ENCODE measurements at places on chromosomes 13 and 19. TPM values are rescaled to one million over a fixed set of nuclear protein-coding genes. Genes with fewer than 3 reads are reported as not detected.

GRCh38 chr13:110702591-110703526 lies 3.1 kb downstream of the CARS2 start:
- no peak overlapping the region for H3K4me3 ChIP-seq
- no peaks in the 10 kb centered on the region for H3K27me3 ChIP-seq
- no peak for DNase-seq
- H3K36me3 ChIP-seq, result peaks cover 28% of the 10 kb centered on the region

GRCh38 chr19:46718934-46719622 lies 2.2 kb upstream of the PRKD2 start:
- no peaks in the 10 kb centered on the region for H3K27me3 ChIP-seq
- H3K4me1 ChIP-seq, result peaks cover 27% of the 10 kb centered on the region
- no peak for DNase-seq
- no peak overlapping the region for H3K4me3 ChIP-seq
- H3K36me3 ChIP-seq, result peaks cover 17% of the 10 kb centered on the region

GRCh38 chr13:25722893-25723292 lies 328.9 kb downstream of the SHISA2 start:
- no peak overlapping the region for H3K4me3 ChIP-seq
- no peak overlapping the region for H3K27ac ChIP-seq
- DNase-seq, result no peak

GRCh38 chr13:80305737-80306136 lies 35.2 kb downstream of the SPRY2 start:
- DNase-seq, result no peak
- H3K4me3 ChIP-seq, result no peak overlapping the region
- H3K4me1 ChIP-seq, result no peaks in the 10 kb centered on the region
- H3K36me3 ChIP-seq, result no peaks in the 10 kb centered on the region

GRCh38 chr13:102039264-102039663 lies 362.6 kb downstream of the FGF14 start:
- H3K36me3 ChIP-seq, result no peaks in the 10 kb centered on the region
- H3K4me1 ChIP-seq, result no peaks in the 10 kb centered on the region
- DNase-seq, result no peak

- H3K4me1 ChIP-seq, result peaks cover 20% of the 10 kb centered on the region
Measured at GRCh38 chr13:97300871-97301270, 78.7 kb downstream of the MBNL2 start.

GRCh38 chr19:41552558-41552957 lies 23.4 kb upstream of the CEACAM21 start:
- H3K27ac ChIP-seq, result no peak overlapping the region
- no peak for DNase-seq
- no peaks in the 10 kb centered on the region for H3K4me1 ChIP-seq

GRCh38 chr13:53048880-53049279 lies 20.3 kb downstream of the OLFM4 start:
- no peak overlapping the region for H3K27ac ChIP-seq
- no peak for DNase-seq
- no peaks in the 10 kb centered on the region for H3K27me3 ChIP-seq
- no peaks in the 10 kb centered on the region for H3K4me1 ChIP-seq
- H3K36me3 ChIP-seq, result no peaks in the 10 kb centered on the region
- H3K4me3 ChIP-seq, result no peak overlapping the region

DNA sequence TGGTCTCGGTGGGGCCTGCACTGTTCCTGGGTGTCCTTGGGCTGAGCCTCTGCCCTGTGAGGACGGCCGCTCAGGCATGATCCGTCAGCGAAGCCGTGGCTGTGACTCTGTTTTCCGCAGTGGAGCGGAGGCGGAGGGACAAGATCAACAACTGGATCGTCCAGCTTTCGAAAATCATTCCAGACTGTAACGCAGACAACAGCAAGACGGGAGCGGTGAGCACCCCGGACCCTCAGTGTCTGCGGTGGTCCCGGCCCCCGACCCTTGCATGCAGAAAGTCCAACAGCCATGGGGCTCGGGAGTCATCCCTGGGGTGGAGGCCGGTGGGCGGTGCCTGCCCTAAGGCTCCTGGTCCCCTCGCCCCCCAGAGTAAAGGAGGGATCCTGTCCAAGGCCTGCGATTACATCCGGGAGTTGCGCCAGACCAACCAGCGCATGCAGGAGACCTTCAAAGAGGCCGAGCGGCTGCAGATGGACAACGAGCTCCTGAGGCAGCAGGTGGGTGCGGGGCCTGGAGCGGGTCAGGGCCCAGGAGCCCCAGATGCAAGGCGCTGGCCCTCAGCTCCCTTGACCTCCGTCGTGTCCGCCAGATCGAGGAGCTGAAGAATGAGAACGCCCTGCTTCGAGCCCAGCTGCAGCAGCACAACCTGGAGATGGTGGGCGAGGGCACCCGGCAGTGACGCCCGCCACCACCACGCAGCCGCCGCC lies 3.6 kb upstream of the HAMP start:
- no peak for DNase-seq
- peaks cover 6% of the 10 kb centered on the region for H3K36me3 ChIP-seq
- no peaks in the 10 kb centered on the region for H3K27me3 ChIP-seq
- no peak overlapping the region for H3K27ac ChIP-seq
- H3K4me1 ChIP-seq, result no peaks in the 10 kb centered on the region

GRCh38 chr19:2423071-2423914 lies 4.1 kb downstream of the TIMM13 start:
- peaks cover 6% of the 10 kb centered on the region for H3K4me1 ChIP-seq
- peaks cover 2% of the 10 kb centered on the region for H3K36me3 ChIP-seq
- no peak for DNase-seq
- no peak overlapping the region for H3K27ac ChIP-seq
- no peak overlapping the region for H3K4me3 ChIP-seq
- no peaks in the 10 kb centered on the region for H3K27me3 ChIP-seq

DNA sequence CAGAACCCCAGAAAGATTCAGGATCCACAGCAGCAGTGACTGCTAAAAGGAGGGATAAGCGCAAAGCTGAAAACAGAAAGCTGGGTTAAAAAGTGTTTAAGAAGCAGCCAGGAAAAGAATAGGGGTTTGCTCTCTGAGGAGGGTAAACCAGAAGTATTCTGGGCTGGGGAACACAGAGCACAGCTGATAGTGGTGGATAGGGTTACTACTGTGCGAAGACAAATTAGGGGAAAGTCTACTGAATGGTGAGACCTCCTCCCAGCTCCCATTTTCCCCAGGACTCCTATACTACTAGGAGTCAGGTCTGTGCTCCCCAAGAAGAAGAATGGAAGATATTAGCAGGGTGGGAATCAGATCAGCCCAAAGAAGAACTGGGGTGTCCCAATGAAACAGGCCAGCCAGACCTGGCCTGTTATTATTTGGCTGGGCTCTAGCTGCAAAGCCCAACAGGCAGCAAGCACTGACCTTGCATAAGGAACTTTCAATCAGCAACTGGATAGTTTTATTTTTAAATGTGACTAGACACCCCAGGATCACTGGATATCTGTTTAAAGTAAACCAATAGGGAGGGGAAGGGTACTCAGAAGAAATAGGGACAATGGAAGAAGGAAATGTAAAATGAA lies 43.5 kb upstream of the SERTM1 start:
- H3K27ac ChIP-seq, result no peak overlapping the region
- H3K27me3 ChIP-seq, result no peaks in the 10 kb centered on the region
- DNase-seq, result no peak

DNA sequence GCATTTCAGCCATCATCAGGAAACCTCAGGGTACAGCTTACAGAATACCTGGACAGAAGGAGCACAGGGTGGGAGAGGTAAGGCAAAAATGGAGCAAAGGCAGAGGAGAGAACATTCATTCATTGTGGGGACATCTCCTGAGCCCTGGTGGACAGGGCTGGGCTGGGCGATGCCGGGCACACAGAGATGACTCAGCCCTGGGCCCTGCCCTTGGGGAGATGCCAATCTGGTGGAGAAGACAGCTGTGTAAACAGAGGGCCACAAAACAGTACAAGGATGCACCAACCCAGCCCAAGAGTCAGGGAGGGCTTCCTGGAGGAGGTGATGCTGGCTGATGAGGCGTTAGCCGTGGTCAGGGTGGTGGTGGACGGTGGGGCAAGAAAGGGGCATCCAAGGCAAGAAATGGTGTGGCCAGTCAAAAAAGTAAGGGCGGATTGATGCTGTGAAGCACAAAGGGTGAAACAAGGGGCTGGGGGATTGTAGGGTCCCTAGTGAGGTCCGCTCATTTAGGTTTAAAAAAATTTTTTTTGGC lies 3.6 kb upstream of the HAS1 start:
- H3K4me1 ChIP-seq, result no peaks in the 10 kb centered on the region
- no peak overlapping the region for H3K27ac ChIP-seq
- H3K27me3 ChIP-seq, result no peaks in the 10 kb centered on the region
- H3K4me3 ChIP-seq, result no peak overlapping the region
- no peak for DNase-seq

- no peaks in the 10 kb centered on the region for H3K4me1 ChIP-seq
- H3K27me3 ChIP-seq, result no peaks in the 10 kb centered on the region
- H3K4me3 ChIP-seq, result no peak overlapping the region
- no peak for DNase-seq
- H3K27ac ChIP-seq, result no peak overlapping the region
Measured at GRCh38 chr13:24827799-24828198, 63.8 kb downstream of the RNF17 start.

DNA sequence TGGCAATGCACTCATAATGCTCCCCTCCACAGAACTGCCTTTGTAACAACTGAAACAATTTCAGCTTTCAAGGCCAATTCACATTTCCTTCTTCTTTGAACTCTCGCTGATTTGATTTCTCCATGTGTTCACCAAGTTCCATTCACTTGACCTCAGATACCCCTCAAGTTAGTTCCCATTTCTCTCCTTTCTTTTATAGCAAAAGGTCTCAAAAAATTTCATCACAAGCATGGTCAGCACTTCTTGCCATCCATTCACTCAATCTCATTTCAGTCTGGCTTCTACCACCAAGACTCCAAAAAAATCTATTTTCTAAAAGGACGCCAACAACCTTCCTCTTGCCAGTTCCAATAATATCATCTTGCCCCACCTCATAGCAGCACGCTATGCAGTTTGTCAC lies 135.7 kb downstream of the DIAPH3 start:
- H3K4me1 ChIP-seq, result no peaks in the 10 kb centered on the region
- no peak overlapping the region for H3K27ac ChIP-seq
- DNase-seq, result no peak
- no peaks in the 10 kb centered on the region for H3K36me3 ChIP-seq
- H3K27me3 ChIP-seq, result no peaks in the 10 kb centered on the region

GRCh38 chr19:19486343-19487076 lies 28.8 kb downstream of the TSSK6 start:
- peaks cover 43% of the 10 kb centered on the region for H3K4me1 ChIP-seq
- H3K27me3 ChIP-seq, result no peaks in the 10 kb centered on the region
- peak overlapping the region; percentile 13 for H3K27ac ChIP-seq
- H3K36me3 ChIP-seq, result no peaks in the 10 kb centered on the region
- no peak overlapping the region for H3K4me3 ChIP-seq

CEBPA gene
- total RNA-seq, result 7.0 TPM

SSBP4 gene
- total RNA-seq, result 164 TPM

GRIN2D gene
- total RNA-seq, result 26.2 TPM

METTL21C gene
- not detected for total RNA-seq

ATP4B gene
- total RNA-seq, result not detected

PTPRH gene
- total RNA-seq, result 15.9 TPM

KLK14 gene
- 0.76 TPM for total RNA-seq

Data from HCT116 (cell line).